ENCODE measurements at places on chromosomes 5 and 9. TPM values are rescaled to one million over a fixed set of nuclear protein-coding genes. Genes with fewer than 3 reads are reported as not detected.

SLC27A6 gene
- 0.26 TPM for total RNA-seq

SH3PXD2B gene
- total RNA-seq, result 21.1 TPM

APBA1 gene
- total RNA-seq, result 8.8 TPM

GFI1B gene
- not detected for total RNA-seq

SPINK13 gene
- not detected for total RNA-seq

GABBR2 gene
- 0.33 TPM for total RNA-seq

FABP6 gene
- total RNA-seq, result not detected

C9orf50 gene
- total RNA-seq, result 0.17 TPM

CACNA1B gene
- total RNA-seq, result 0.17 TPM

FAM81B gene
- total RNA-seq, result not detected

KLF9 gene
- 27.6 TPM for total RNA-seq
